ENCODE measurements at places on chromosomes 3 and 15. TPM values are rescaled to one million over a fixed set of nuclear protein-coding genes. Genes with fewer than 3 reads are reported as not detected.

- DNase-seq, result no peak
Observed at GRCh38 chr3:71468311-71469137, 115.0 kb downstream of the FOXP1 start.

DNA sequence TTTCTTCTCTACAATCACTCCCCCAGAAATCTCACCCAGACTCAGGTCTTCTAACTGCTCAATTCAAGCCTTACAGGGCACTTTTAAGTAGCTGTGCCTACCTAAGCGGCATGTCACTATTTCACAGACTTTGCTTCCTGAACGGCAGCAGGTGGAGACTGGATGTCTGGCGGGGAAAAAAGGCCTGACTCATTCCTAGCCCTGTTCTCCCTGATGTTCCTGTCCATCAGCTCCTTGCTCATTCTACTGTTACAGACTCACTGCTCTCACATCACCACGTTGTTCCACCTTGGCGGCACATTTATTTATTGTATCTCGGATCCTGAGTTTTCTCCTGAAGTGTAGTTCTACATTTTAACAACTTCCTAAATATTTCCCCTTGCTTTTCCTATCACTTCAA lies 52.6 kb upstream of the ATP11B start:
- DNase-seq, result no peak

GRCh38 chr3:143070977-143071551 lies 48.5 kb upstream of the CHST2 start:
- DNase-seq, result no peak

GRCh38 chr3:76661527-76662250 lies 378.2 kb upstream of the ROBO2 start:
- no peak for DNase-seq

DNA sequence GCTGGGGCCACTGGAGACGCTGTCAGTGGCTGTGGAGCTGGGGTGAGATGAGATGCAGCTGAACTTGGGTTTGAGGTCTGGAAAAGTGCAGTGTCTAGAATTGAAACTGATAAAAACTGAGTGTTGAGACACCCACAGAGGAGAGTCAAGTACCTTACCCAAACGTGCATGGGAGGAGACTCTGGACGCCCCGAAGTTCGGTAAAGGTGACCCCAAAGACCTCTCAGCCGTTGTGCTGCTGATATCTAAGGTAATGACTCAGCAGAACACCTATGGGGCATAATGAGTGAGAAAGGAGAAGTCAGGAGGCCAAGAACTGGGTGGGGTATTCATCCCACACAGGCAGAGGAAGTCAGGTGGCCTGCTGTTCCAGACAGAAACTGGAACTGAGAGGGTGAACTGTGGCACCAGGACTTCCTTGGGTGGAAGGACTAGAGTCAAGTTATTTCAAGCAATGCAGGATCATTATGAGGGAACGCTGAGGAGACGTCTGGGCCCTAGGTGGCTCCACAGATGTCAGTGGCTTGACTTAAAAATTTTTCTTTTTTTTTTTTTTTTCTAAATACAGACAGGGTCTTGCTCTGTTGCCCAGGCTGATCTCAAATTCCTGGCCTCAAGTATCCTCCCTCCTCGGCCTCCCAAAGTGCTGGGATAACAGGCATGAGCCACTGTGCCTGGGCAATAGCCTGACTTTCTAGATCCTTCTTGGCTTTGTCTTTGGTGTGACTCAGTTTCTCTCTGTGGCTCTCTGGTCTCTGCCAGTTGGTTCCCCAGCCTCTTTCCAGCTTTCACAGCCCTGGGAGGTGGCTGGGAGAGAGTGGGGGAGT lies 67.6 kb upstream of the GCNT3 start:
- peak; percentile 18 for DNase-seq

GRCh38 chr3:136651581-136651980 lies 100.6 kb downstream of the STAG1 start:
- no peak for DNase-seq

DNA sequence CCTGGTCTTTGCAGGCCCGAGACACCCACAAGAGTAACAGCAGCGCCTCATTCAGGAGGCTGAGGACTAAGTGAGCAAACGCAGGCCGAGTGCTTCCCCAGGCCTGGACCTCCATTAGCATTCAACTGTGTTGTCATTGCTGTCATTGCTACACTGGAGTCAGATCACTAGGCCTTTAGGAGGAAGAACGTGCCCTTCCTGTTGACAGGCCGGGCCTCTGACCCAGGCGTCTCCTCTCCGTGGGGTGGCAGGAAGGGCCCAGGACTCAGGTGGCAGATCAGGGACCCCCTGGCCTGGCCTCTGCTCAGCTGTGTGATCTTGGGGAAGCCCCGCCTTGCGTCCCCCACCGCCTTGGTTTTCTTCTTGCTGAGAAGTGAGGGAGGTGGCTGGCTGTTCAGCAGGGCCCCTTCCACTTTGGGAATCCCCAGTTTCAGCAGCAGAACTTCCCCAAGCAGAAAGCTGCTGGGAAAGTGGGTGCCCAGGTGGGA lies 19.1 kb downstream of the ZDHHC19 start:
- peak; percentile 78 for DNase-seq

DNA sequence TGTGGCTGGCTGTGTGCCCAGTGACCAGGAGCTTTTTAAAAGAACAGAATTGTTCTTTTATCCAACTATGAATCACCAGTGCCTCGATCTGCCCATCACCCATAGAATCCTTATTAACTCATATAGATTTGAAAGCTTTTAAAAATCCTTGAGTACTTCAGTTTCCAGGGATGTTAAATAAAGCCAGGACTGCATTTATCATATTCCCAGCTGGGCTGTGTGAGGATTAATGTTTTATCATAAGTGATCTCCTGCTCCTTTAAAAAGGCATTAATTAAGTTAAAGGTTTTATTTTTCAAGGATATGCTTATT lies 234.0 kb downstream of the MYRIP start:
- no peak for DNase-seq

GRCh38 chr3:71862371-71863140 lies 77.6 kb upstream of the PROK2 start:
- no peak for DNase-seq

DNA sequence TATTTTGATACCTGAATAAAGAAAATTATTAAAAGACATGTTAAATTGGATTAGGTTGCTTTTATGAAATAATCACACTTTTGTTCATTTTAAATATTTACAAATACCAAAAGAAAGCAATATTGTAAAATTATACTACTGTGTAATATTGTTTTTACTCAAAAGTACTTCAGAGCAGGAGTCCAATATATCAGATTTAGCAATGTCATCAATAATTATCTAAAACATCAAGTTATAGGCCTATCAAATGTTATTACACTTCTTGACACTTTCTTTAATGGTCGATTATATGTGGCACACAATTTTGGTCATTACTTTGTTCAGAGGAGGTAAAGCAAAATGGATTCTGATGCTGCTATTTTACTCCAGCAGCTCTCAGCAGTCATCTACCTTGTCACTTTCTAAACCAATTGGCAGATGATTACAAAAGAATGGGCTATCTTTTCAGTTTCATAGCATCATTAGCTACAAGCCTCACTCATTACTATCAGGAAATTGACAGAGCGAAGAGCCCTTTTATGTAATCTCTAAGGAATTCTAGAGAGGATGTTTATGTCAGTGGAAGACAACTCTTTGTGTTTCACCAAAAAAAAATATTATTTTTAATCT lies 318.6 kb downstream of the PLOD2 start:
- no peak for DNase-seq

GRCh38 chr3:89252860-89253259 lies 145.4 kb downstream of the EPHA3 start:
- DNase-seq, result no peak

GRCh38 chr15:52180196-52180835 lies 10.9 kb downstream of the GNB5 start:
- peak; percentile 53 for DNase-seq

GRCh38 chr3:29686889-29687592 lies 406.2 kb downstream of the RBMS3 start:
- no peak for DNase-seq

GRCh38 chr3:77320514-77320913 lies 280.6 kb downstream of the ROBO2 start:
- DNase-seq, result no peak

- DNase-seq, result no peak
Observed at GRCh38 chr3:18481946-18482548, 56.9 kb upstream of the SATB1 start.

TF gene
- 0.67 TPM for total RNA-seq

KCNAB1 gene
- not detected for total RNA-seq

RBP2 gene
- not detected for total RNA-seq

TMC3 gene
- not detected for total RNA-seq

DISP2 gene
- total RNA-seq, result 0.02 TPM

CCRL2 gene
- 1.4 TPM for total RNA-seq
